ENCODE measurements at places on chromosomes 13 and 19. TPM values are rescaled to one million over a fixed set of nuclear protein-coding genes. Genes with fewer than 3 reads are reported as not detected.

DNA sequence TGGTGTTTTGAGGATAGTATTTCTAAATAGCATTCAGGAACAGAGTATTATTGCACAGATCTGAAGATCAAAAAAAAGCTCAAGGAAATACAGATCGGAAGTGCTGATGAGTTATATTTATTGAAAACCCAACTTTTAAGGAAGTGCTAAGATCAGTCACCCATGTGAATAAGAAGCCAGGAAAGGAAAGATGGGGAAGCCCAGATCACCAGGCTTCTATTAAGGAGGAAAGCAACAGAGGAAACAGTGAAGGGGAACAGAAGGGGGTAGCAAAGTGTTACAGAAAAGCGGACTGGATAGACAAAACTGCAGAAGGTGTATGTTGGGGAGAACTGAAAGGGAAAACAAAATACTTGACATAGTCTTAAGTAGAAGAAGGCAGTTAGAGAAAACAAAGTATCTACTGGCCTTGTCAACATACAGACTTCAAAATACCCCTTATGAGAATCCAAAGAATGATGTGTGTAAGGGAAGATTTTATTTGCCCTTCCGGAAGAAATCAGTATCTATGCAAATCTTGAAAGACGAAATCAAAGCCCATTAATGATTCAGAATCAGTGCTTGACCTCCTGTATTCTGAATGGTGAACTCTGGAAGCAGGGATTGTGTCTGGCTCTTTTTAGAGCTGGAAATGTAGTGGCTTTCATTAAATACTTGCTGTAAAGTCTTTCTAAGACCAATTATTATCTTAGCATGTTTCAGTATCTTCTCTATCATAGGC is 12.1 kb downstream of the UFM1 start:
- no peak for DNase-seq

- DNase-seq = no peak
These were observed 129.1 kb upstream of the SOX1 start for GRCh38 chr13:111937777-111938311.

GRCh38 chr19:31825134-31826094 is 476.2 kb upstream of the TSHZ3 start:
- DNase-seq = no peak

ZNF99 gene
- polyA plus RNA-seq = not detected

PALM gene
- 15.7 TPM for polyA plus RNA-seq

- no peak for DNase-seq
These were observed 15.0 kb downstream of the GJB6 start for GRCh38 chr13:20217168-20217567.

UNC13A gene
- polyA plus RNA-seq = 2.6 TPM

COX7A1 gene
- polyA plus RNA-seq = not detected

DNA sequence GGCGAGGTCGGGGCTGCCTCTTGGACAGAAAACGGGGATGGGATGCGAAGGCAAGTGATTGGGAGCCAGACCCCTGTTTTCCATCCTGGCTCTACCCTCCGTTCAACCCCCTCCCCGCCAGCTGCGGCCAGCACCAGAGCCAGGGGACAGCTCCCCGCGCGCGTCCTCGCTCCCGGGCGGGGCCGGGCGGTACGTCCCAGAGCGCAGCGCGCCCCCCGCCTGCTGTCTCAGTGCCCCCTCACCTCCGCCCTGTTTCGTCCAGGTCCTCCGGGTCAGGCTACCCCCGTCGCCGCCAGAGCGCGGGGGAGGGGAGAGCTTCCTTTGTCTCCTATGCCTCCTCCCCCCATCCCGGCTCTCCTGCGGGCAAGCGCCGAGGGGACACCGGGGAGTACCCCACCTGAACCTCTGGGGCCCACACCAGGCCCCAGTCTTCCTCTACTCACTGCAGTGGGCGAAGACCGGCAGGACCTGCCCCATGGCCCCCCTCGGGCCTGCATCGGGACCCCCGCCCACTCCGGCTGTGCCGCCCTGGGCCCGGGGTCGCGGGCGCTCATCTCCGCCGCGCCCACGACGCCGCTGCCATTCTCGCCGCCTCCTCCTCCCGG is 396 bp downstream of the RTN2 start:
- DNase-seq = no peak

- no peak for DNase-seq
These were observed 8.7 kb upstream of the ZBTB7A start for GRCh38 chr19:4075373-4075772.

DNA sequence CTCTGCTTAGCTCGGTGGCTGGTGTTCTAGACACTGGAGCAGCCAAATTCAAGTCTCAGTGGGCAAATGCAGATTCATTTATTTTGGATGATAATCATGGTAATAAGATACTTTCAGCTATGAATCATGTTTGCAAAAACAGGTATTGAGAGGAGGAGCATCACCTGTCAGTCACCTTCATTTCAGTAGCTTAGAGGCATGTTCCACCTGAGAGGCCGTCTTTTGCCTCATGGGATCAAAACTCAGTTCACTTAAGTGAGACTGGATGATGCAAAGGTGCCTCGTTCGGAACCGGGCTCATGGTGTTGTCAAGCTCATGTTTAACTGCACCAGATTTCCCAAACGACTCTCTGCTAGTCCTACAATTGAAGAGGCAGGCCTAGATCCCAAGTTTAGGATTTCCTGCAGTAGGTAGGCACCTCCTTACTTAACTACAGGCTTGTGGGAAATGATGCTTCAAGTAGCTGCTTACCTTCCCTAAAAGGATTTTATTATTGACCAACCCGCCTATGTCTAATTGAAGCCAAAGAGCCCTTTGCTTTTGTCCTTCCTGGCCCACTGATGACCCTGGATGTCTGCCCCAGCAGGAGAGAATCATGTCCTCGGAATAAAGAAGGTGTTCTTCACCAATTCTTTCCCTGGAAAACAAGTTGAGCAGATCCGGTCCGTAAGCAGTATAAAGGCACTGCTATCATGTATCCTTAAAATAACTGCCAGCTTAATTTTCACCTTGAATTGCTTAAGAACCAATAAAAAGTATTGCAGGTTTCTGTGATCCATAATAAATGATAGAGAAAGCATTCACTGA is 60.0 kb downstream of the ZAR1L start:
- DNase-seq = no peak

DNA sequence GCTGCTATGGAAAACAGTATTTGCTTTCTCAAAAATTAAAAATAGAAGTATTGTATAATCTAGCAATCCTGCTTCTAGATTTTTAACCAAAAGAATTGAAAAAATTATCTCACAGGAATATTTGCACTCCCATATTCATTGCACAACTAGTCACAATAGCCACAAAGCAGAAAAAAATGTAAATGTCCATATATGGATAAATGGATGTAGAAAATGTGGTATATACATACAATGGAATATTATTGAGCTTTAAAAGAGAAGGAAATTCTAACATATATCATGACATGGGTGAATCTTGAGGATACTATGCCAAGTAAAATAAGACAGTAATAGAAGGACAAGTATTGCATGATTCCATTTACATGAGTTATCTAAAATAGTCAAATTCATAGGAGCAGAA is 2753.0 kb downstream of the PCDH9 start:
- DNase-seq = no peak

DNA sequence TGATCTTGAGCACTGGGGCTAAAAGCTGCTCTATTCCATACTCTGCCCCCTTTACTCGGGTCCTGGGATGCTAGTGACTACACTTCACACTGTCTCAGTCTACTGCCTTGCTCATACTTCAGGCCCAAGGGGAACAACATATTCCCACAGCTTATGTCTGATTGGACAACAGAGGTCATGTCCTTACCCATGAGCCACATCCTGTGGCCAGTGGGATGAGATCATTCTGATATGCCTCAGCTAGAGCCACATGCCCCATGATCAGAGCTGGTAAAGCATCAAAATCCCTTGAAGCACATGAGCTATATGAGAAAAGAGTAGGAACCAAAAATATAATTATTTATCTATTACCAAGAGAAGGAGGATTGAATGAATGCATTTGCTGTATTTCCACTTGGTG is 290.1 kb upstream of the TSHZ3 start:
- no peak for DNase-seq
